ENCODE measurements at places on chromosomes 4 and X.

DNA sequence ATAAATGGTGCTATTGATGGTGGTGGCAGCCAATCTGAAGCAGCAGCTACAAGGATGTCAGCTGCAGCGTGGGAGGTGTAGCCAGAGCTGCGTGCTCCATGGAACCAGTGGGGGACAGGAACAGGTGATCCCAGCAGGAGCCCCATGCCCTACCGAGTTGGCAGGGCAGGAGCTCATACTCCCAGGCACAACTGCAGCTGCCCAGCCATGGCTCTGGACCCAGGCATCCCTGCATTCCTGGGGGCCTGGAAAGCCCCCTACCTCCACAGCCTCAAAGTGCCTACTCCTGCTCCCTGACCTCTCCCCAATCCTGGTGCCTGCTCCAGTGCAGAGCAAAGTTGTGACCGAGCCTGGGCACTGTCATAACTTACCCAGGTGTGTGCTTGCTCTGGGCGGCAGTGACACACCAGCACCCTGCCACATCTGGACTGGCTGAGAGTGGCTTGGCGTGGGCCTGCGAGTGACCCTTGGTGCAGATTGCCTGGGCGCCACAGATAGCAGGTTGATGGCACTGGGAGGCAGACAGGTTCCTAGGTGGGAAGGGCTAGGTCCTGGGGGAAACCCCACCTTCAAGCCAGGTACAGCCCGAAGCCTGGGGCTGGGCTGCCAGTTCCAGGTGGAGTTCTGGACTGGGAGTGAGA, 101.1 kb downstream of the DCAF12L2 start:
- DNase-seq: no peak

DNA sequence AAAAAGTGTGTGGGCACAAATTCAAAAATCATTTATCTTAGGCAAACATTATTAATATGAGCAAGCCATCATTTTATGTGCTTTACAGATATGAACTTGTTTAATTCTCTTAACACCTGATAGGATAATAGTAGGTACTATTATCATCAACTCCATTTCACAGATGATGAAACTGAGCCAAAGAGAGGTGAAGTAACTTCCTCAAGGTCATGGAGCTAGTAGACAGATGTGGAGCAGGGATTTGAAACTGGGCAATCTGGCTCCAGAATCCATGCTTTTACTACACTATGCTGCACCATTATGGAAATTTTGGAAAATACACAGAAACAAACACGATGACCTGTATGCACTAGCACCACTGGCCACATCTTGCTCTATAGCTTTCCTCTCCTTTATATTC, 1.0 kb upstream of the PIN4 start:
- no peak for DNase-seq

DNA sequence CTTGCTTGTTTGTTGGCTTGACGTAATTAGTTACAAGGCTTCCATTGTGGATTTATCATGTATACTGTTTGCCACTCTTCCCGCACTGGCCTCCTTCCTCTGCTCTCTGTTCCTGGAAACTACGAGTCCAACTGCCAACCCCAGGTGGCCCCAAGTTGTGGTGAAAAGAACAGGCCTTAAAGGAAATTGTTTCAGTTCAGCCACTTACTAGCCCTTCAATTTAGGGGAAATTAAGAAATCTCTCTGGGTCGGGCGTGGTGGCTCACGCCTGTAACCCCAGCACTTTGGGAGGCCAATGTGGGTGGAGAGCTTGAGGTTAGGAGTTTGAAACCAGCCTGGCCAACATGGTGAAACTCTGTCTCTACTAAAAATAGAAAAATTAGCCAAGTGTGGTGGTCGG, 28.0 kb downstream of the RBM47 start:
- no peak for DNase-seq

- no peak for DNase-seq
Measured at GRCh38 chr4:98601708-98602107, 56.7 kb downstream of the TSPAN5 start.

DNA sequence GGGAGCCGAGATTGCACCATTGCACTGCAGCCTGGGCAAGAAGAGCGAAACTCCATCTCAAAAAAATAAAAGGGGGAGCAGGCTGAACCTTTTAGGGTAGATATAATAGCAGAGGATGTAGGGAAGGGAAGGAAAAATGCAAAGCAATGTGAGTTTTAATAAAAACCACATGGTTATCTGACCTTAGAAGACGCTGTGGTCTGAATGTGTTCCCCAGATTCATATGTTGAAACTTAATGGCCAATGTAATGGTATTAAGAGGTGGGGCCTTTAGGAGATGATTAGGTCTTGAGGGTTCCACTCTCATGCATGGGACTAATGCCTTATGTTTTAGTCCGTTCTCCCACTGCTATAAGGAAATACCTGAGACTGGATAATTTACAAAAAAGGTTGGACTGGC, 114.1 kb upstream of the STX18 start:
- no peak for DNase-seq

DNA sequence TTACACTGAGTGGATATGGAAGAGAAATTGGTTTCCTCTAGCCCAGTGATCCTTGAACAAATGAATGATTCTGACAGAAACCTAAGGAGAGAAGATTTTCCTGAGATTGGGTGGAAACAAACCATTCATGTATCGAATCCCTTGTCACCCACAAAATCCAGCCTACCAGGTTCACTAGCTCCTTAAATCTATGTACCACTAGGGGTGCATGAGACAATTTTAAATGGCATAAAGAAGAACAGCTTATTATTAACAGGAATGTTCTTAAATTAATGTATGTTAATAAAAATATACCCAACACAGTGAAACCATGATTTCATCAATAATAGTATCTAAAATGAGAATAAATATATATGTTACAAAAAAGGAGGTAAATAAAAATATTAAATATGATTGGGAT, 118.4 kb upstream of the LNX1 start:
- DNase-seq: no peak

DNA sequence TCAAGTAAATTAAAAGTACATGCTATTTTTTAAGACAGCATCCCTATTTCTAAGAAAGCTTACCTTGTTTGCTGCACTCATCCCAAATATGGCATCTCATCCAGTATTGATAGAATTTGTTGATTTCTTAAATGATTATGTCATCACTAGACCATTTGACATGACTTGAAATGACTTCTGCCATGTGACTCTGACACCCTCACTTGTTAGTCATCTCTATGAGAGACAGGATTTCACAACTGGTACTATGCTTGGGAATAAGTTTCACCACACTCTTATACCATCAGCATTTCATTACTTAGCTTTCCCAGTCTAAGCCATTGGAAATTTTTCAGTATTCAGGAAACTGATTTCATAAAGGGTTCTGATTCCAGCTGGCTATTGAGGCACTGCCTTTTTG, 55.3 kb downstream of the TMPRSS11F start:
- no peak for DNase-seq

DNA sequence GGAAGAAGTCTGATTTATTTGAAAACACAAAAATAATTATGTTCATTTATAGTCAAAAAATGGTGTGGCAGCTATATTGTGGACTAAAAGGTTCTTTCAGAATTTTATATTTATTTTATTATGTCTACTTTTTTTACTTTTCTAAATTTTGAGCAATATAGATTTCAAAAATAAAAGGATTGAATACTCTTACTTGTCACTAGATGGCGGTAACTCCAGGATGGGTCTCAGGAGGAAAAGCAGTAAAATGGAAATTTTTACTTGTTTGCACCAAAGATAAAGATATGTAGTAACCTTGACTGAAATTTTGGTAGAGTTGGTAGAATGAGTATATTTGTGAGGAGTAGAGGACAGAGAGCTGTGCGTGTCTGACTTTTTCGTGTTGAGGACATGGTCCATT, 14.5 kb upstream of the DACH2 start:
- no peak for DNase-seq

GRCh38 chrX:70171624-70172023, 5.7 kb upstream of the DGAT2L6 start:
- no peak for DNase-seq

GRCh38 chr4:20735931-20736330, 35.7 kb downstream of the PACRGL start:
- no peak for DNase-seq

DNA sequence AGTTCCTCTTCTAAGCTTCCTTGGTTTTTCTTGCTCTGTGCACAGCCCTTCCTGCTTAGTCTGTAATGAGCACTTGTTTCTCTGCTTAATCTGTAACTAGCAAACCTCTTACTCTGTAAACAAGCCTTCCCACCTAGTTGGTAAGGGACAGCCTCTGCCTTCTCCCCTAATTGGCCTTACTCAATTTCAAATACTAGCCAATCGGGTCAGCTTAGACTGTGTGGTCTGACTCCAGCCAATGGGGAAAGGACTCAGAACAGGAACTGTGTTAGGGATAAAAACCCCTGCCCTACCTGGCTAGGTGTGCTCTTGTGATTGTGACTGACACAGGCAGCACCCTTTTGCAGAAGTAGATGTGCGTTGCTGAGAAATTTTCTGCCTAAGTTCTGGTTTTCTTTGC, 136.5 kb upstream of the AADAT start:
- no peak for DNase-seq

DNA sequence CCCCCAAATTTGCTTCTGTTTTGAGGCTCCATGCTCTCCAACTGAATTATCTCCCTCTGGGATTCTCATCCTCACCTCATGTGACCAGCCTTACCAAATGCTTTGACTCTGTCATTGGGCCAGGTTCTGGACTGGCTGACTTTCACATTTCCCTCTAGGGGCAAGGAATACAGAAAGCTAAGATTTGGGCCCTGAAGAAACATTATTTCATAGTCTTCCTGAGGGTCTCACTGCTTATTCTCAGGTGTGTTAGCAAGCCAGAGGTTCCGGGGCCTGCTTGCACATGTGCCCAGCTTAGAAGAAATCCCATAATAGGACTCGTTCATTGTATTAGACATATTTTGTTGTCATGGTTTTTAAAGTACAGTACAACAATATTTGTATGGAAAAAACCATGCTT, 62.6 kb upstream of the TEX13D start:
- DNase-seq: no peak

GRCh38 chr4:163611784-163612445, 117.4 kb downstream of the TMA16 start:
- DNase-seq: no peak

- no peak for DNase-seq
Measured at GRCh38 chr4:102560571-102561341, 59.6 kb downstream of the NFKB1 start.

DNA sequence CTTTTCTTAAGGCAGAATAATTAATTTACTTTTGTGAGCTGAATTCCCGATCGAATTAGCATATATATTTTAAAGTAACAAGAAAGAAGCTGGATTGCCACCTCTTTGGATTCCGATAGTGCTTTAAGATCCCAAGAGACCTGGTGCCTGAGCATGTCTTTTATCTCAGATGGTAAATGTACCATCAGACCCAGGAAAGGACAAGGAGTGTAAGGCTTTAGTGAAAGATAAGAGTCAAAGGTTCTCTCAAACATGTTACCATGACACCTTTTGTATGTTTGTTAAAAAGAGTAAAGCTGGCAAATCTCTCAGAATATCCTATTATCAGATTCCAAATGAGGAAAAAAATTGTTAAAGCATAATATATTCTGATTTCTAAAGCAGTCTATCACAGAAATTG, 198.8 kb downstream of the PPP3CA start:
- no peak for DNase-seq

GRCh38 chr4:11263208-11263607, 165.5 kb downstream of the HS3ST1 start:
- no peak for DNase-seq

DNA sequence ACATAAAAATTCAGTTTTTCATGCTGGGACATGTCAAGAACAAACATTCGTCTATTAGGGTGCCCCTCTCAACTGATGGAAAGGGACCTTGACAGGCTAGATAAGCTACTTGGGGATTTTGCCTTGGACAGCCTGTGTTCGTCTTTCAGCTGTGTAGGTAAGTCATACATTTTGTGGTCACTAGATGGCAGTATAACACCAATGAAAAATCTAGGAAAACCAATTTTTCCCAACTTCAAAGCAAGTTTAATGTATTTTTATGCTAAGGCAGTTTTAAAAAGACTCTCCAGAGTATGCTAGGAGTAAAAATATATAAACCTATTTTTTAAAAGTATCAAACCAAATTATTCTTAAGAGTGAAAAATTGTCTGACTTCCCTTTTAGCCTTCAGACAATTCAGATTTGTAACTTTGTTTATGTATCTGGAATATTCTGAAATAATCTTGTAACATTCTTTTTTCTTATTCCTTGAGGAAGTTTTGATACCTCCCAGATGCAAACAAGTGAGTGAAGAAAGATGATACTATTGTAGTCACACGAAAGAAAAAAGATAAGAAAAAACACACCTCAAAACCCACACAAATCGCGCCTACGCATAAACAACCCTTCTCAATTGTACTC, 158.3 kb downstream of the CPE start:
- peak; percentile 17 for DNase-seq
